Colonic mucosa (tissue), 4 donors: ENCODE measurements at places on chromosomes 4 and X.

- no peaks in the 10 kb centered on the region for H3K36me3 ChIP-seq
- DNase-seq, result no peak
- no peak overlapping the region for H3K4me3 ChIP-seq
- H3K27me3 ChIP-seq, result no peaks in the 10 kb centered on the region
- H3K4me1 ChIP-seq, result no peaks in the 10 kb centered on the region
- H3K27ac ChIP-seq, result no peak overlapping the region
Measured at GRCh38 chr4:144873226-144873990, 224.6 kb downstream of the ANAPC10 start.

- H3K4me1 ChIP-seq, result no peaks in the 10 kb centered on the region
- DNase-seq, result no peak
- no peaks in the 10 kb centered on the region for H3K27me3 ChIP-seq
- H3K4me3 ChIP-seq, result no peak overlapping the region
- no peaks in the 10 kb centered on the region for H3K36me3 ChIP-seq
Measured at GRCh38 chr4:151114986-151115385, 15.6 kb downstream of the RPS3A start.

DNA sequence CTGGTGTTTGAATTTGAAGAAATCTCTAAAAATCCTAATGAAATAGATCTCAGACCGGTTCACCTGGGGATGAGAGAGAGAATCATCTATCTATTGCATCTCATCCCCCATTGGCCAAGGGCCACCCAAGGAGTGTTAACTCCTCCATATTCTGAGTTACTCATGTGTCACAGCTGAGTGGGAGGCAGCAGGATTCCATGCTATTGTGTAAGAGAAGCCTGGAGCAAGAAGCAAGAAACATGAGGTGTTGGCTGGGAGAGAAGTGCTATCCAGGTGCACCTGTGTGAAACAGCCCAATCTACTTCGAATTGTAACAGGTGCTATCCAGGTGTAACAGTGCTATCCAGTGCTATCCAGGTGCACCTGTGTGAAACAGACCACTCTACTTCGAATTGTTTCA is 150.3 kb upstream of the MAOA start:
- H3K4me3 ChIP-seq, result no peak overlapping the region
- no peaks in the 10 kb centered on the region for H3K4me1 ChIP-seq
- no peaks in the 10 kb centered on the region for H3K36me3 ChIP-seq
- H3K27me3 ChIP-seq, result no peaks in the 10 kb centered on the region
- H3K27ac ChIP-seq, result no peak overlapping the region

DNA sequence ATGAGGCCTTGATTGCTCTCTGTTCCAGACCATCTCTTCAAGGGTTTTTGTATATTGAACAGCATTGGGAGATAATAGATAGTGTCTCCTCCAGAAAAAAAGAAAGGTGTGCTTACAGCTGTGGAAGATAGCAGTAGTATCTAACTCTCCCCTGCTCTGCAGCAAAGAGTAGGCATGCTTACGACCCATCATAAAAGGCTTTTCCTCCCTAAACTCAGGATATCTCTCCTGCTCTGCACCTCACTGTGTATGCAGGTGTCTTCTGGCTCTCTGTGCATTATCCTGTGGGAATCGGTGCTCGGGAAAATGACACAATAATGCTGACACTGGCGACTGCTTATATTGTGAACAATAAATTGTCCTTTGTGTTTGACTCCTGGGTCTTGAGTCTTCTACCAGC is 216.0 kb downstream of the RAB28 start:
- H3K27me3 ChIP-seq, result no peaks in the 10 kb centered on the region
- H3K4me1 ChIP-seq, result no peaks in the 10 kb centered on the region
- no peak overlapping the region for H3K4me3 ChIP-seq
- H3K27ac ChIP-seq, result no peak overlapping the region

DNA sequence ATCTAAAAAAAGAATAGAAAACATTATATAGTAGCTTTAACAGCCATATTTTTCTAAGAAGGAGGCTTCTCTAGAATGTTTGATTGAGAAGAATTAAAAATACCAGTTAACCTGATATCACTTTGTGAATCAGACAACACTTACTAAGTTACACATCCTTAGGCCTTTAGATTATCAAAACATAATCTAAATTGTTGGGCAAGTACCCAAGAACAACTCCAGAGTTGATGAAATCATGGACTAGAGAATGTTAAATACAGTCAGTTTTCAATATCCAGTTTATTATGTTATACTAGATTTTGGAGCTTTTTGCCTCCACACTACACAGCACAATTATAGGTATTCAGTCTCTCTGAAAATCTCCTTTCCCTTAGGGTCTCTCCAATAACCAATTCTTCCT is 39.6 kb downstream of the ARL13A start:
- no peaks in the 10 kb centered on the region for H3K27me3 ChIP-seq
- H3K4me3 ChIP-seq, result no peak overlapping the region
- no peak for DNase-seq

GRCh38 chr4:119672086-119672485 is 43.5 kb upstream of the PDE5A start:
- H3K4me3 ChIP-seq, result no peak overlapping the region
- no peak for DNase-seq
- no peak overlapping the region for H3K27ac ChIP-seq
- H3K27me3 ChIP-seq, result no peaks in the 10 kb centered on the region
- no peaks in the 10 kb centered on the region for H3K36me3 ChIP-seq

DNA sequence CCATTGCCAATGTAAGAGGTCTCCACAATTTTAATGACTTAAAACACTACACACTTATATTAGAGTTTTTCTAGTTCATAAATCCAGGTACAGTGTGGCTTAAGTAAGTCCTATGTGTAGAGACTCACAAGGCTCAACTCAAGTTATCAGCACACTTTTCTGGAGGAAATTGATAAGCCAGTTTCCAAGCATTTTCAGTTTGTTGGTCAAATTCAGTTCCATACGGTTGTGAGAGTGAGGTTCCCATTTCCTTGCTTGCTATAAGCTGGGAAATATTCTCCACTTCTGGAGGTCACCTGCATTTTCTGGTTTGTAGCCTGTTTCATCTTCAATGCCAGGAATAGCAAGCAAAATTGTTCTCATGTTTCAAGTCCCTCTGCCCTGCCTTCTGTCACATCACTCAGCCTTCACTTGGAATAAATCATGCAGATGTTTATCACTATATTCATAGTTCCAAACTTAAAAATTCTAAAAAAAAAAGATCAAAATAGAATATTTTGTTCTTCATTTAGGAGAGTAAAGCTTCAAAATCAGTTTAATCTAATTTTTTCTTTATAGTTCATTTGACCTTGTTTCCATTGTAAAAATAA is 1137.5 kb upstream of the INTU start:
- no peaks in the 10 kb centered on the region for H3K27me3 ChIP-seq
- H3K4me1 ChIP-seq, result no peaks in the 10 kb centered on the region
- H3K27ac ChIP-seq, result no peak overlapping the region

- no peaks in the 10 kb centered on the region for H3K27me3 ChIP-seq
- DNase-seq, result no peak
- no peak overlapping the region for H3K4me3 ChIP-seq
- H3K27ac ChIP-seq, result no peak overlapping the region
Measured at GRCh38 chrX:103503853-103504207, 15.5 kb downstream of the RAB40A start.
